Activated T-cell treated with anti-CD3 and anti-CD28 coated beads for 48 hours (primary cell): ENCODE measurements at places on chromosomes 1 and 21.

DNA sequence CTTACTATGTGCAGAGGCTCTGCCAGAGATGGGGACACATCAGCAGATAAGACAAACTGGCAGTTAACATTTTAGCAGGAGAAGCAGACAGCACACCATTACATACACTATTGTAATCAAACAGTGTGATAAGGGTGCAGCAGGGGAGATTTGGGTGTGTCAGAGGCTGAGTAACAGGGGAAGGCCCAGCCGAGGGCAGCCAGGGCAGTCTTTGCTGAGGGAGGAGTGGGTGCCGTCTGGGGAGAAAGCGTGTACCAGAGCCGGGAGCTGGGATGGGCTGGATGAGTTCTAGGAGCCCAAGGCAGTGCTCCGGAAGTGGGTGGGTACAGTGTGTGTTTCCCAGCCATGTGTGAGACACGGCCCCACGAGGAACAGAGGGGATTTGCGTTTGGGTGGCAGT lies 31.2 kb downstream of the KCNA10 start:
- no peak for DNase-seq

- no peak for DNase-seq
Measured at GRCh38 chr1:24018611-24019580, 38.8 kb upstream of the SRSF10 start.

- DNase-seq, result no peak
Measured at GRCh38 chr1:235088907-235089306, 39.7 kb downstream of the TOMM20 start.

- no peak for DNase-seq
Measured at GRCh38 chr1:8133657-8134430, 107.7 kb upstream of the ERRFI1 start.

- no peak for DNase-seq
Measured at GRCh38 chr1:201275253-201275666, 8.0 kb upstream of the PKP1 start.

DNA sequence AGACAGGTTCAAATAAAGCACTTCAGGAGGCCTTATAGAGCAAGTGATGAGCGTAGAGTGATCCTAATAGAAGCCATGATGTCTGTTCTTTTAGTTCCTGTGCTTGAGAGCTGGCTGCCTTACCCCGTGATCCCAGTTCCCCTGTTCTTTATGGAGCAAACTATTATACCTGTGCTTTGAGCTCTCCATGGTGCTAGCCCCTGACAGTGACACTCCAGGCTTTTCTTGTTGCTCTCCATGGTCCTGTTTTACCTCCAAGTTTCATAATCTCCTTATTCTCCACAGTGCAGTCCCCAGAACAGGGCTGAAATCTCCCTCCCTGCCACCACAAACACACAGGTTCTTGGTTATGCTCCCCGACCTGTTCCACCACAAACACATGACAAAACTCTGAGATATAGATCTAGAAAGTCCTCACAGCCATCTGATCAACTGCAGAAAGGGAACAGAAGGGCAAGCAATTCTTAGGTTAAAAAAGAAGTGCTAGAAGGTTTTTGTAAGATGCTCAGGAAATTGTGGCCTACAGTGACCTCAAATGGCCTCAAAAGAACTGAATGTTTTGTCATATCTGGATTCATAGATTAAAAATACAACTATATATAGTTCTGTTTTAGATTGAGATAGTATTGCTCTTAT lies 6.0 kb downstream of the CADM3 start:
- DNase-seq, result no peak
